ENCODE measurements at places on chromosomes 11 and 22.

- no peak for DNase-seq
Observed at GRCh38 chr22:46060292-46061123, 83.5 kb upstream of the WNT7B start.

DNA sequence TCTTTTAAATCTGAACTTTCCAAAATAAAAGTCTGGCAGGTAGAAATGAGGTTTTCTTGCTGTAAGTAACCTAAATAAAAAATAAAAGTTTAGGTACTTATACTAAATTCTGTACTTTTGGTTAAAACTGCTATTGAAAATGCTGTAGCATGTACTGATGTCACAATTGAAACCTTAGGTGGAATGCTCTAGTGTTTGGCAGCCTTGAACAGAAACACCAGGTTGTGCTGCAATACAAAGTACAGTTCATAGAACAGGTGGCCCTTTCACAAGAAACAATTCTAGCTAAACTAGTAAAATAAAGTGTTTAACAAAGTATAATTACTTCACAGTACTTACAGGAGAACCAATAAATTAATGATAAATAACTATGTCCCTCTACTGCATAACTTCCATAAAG is 25.1 kb downstream of the NPAT start:
- no peak for DNase-seq

DNA sequence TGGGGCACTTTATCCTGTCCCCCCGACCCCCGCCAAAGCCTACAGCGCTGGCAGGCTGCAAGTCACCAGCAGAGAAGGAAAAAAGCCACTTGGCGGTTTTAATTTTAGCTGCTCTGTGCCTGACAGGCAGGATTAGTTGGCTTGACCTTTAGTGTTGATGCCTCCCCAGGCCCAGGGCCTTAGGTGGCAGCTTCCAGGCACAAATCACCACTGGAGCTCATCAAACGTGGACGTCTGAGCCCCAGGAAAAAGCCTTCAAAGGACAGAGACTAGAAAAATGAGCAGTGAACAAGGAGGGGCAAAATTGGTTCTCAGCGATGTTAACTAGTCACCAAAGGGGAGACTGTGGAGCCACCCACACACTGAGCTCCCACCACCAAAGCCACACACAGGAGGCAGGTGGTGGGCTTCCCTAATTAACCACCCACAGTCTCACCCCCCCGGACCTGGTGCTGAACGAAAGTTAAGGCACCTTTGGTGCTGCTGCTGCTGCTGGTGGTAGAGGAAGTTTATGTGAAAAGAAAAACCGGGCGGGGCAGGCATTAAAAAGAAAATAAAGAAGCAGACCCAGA is 4.4 kb upstream of the PYGM start:
- DNase-seq: no peak

GRCh38 chr11:67390947-67391303 is 861 bp upstream of the RAD9A start:
- DNase-seq: no peak

GRCh38 chr11:108906826-108907225 is 242.0 kb downstream of the DDX10 start:
- peak; percentile 46 for DNase-seq

DNA sequence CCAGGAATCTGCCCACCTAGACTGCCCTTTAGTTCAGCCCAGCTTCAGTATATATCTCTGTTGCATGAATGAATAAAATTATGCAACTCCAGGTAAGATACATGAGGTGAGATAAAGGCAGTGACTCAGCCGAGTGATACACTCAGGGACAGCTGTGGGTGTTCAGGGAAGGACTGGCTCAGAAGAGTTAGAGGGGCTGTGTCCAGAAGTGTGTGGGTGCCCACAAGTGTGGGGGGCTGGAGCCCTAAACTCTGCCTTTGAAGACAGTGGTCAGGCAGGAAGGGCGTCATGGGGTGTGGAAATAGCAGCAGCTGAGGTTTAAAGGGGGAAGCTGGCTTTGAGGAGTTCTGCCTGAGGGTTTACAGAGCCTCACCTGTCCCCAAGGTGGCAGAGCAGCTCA is 8.3 kb downstream of the FTH1 start:
- no peak for DNase-seq

DNA sequence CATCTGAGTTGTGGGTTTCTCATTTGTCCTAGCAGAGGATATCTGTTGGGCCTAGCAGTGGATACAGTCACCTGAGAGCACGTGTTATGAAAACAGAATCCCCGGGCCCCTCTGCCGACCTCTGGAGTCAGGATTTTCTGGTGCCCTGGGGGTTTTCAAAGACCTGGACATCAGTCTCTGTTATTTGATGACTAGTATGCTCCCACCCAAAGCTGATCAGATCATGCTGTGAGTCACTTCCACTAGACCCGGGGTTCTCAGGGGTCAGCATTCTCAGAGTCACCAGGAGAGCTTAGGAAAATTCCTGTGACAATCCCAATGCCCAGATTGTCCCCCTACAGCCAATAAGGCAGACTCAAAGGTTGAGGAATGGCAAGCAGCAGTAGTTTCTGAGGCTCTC is 38.7 kb downstream of the KCNJ1 start:
- DNase-seq: no peak

GRCh38 chr11:118295815-118296454 is 8.6 kb upstream of the CD3E start:
- no peak for DNase-seq
